Forelimb muscle (tissue), 1 donor: ENCODE measurements at places on chromosomes 7 and 10. TPM values are rescaled to one million over a fixed set of nuclear protein-coding genes. Genes with fewer than 3 reads are reported as not detected.

GRCh38 chr10:28075424-28075823, 76.5 kb upstream of the ODAD2 start:
- no peak for DNase-seq

Gene ASIC3
- 6.8 TPM for polyA plus RNA-seq

GRCh38 chr10:63142136-63142535, 9.0 kb downstream of the NRBF2 start:
- DNase-seq: no peak

Gene GLI3
- 10.8 TPM for polyA plus RNA-seq

- DNase-seq: no peak
Measured at GRCh38 chr10:86936661-86937501, 20.5 kb downstream of the MMRN2 start.

DNA sequence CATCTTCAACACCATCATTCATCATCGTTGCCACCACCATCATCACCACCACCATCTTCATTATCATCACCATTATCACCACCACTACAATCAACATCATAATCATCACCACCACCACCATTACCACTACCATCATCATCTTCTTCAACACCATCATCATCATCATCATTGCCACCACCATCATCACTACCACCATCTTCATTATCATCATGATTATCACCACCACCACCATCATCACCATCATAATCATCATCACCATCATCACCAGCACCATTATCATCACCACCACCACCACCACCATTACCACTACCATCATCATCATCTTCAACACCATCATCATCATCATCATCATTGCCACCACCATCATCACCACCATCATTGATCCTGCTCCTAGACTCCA, 112.7 kb downstream of the OAT start:
- DNase-seq: no peak
